T-cell (primary cell): ENCODE measurements at places on chromosomes 5 and 9.

DNA sequence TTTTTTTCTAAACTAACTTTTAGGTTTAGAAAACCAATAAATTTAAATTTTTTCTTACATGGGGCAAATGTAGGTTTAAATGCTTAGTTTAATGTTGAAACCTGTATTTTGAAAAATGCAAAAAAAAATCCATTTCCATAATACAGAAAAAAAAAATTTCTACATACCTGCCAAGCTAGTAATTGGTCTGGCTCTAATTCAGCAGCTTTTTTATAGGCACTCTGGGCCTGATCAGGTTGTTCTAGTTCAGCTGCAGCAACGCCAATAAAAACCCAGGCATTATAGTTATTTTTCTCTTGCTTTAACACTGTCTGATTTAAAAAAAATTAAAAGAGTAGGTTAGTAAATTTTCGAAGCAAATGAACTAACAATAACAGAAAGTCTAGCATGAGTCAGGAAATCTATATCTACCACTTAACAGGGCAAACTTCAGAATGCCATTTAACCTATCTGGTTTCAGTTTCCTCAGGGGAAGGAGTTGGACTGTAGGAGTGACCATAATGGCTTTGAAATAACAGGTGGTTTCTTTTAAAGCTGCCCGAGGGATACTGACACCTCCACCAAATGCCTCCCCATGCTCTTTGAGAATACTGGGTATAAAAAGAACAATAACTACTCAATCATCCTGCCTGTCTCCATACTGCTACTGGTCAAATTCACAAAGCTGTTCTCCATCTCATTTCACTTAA lies 11.6 kb downstream of the SKIC3 start:
- DNase-seq: no peak
- no peaks in the 10 kb centered on the region for H3K4me1 ChIP-seq
- no peak overlapping the region for H3K27ac ChIP-seq
- H3K27me3 ChIP-seq: no peaks in the 10 kb centered on the region
- peaks cover 59% of the 10 kb centered on the region for H3K36me3 ChIP-seq

- no peak for DNase-seq
- no peaks in the 10 kb centered on the region for H3K27me3 ChIP-seq
- no peak overlapping the region for H3K4me3 ChIP-seq
- no peak overlapping the region for H3K27ac ChIP-seq
- no peaks in the 10 kb centered on the region for H3K36me3 ChIP-seq
- H3K4me1 ChIP-seq: no peaks in the 10 kb centered on the region
These were observed 1327.8 kb upstream of the WWC1 start for GRCh38 chr5:166963596-166963995.

DNA sequence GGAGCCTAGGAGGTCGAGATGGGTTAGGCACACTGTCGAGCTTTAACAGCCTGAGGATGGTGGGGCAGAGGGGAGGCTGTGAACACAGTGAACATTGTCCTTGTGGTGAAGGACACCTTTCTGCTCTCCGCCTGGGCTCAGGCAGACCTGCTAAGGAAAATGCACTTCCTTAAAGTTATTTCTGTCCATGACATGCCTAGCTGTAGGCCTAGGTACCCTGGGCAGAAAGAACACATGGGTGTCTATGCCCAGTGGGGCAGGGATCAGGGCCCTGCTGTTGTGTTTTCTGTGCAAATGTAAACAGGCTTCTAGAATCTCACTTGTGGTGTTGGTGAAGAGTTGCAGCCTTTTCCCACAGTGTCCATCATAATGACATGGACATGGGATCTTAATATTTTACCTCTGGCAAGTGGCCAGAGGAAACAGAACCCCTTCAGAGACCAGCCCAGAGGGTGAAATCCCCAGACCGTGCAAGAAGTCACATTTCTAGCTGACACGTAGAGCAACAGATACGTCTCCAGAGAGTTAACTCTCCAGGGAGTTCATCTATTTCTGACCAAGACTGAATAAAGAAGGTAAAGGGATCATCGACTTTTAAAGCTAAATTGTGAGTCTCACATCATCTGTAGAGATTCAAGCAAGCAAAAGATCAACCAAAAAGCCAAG lies 79.2 kb downstream of the C9orf152 start:
- H3K4me3 ChIP-seq: no peak overlapping the region
- no peaks in the 10 kb centered on the region for H3K27me3 ChIP-seq
- no peaks in the 10 kb centered on the region for H3K36me3 ChIP-seq
- peaks cover 18% of the 10 kb centered on the region for H3K4me1 ChIP-seq

- H3K36me3 ChIP-seq: no peaks in the 10 kb centered on the region
- H3K27ac ChIP-seq: no peak overlapping the region
- no peaks in the 10 kb centered on the region for H3K27me3 ChIP-seq
- no peak overlapping the region for H3K4me3 ChIP-seq
- H3K4me1 ChIP-seq: no peaks in the 10 kb centered on the region
These were observed 611.8 kb upstream of the KLF4 start for GRCh38 chr9:108101410-108101809.
